ENCODE measurements at places on chromosomes 3 and 15.

- DNase-seq, result no peak
These were observed 35.7 kb upstream of the ABHD17C start for GRCh38 chr15:80659375-80659774.

DNA sequence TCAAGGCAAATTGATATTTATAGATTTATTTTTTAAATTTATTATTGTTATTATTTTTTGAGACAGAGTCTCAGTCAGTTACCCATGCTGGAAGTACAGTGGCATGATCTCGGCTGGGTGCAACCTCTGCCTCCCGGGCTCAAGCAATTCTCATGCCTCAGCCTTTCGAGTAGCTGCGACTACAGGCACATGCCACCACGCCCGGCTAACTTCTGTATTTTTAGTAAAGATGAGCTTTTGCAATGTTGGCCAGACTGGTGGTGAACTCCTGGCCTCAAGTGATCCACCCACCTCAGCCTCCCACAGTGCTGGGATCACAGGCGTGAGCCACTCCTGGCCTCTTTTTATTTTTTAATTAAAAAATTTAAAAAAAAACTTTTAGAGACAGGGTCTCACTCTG is 19.0 kb downstream of the SPG21 start:
- no peak for DNase-seq

DNA sequence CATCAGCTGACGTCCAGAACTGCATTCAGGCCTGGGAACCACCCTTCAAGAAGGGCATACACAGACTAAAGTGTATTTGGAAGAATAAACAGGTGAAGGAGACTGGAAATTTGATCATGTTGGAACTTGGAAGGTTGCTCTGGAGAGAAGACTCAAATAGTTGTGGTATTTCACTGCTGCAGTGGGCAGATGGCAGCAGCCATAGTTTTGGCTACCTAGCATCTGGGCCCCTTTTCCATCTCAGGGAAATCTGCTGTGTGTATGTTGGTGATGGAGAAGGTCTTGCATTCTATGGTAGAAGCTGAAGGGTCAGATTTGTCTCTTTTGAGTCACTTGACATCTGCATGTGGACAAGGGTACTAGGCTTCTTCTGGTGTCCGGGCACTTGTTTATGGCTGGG is 114.4 kb upstream of the FGF7 start:
- no peak for DNase-seq

DNA sequence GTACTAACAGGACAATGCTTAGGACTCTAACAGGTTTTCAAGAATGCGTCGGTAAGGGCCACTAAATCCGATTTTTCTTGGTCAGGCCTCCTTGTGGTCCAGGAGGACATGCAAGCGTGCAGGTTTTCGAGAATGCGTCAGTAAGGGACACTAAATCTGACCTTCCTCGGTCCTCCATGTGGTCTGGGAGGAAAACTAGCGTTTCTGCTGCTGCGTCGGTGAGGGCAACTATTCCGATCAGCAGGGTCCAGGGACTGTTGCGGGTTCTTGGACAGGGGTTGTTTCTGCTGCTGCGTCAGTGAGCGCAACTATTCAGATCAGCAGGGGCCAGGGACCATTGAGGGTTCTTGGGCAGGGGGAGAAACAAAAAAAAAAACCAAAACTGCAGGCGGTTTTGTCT is 7.8 kb upstream of the UBP1 start:
- no peak for DNase-seq

- DNase-seq, result no peak
These were observed 89.0 kb upstream of the PFN2 start for GRCh38 chr3:150059729-150060128.

- no peak for DNase-seq
These were observed 261.8 kb upstream of the GOLGA6L4 start for GRCh38 chr15:83973816-83974215.

DNA sequence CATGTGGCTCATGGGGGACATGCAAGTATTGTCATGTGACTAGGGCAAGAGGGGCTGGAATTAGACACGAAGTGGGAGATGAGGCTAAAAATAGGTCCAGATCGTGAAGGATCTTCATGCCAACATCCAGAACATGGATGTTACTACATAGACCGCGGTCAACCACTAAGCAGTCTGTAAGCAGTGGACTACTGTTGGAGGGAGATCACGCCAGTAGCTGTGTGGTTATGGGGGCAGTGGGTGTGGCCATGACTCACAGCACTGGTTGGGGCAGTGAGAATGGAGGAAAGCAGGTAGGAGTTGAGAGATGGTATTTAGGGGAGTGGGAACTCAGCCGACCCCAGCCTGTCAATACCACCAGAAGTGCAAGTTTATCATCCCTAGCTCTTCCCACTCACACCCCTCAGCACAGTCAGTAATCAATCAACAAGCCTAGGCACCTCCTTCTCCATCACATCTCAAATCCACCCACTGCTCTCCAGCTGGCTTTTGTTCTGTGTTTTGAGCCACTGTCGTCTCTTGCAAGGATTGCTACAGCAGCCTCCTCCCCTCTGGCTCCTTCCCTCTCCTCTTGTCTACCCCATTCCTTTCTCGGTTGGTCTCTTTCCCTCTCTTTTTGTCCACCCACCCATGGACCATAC is 107.2 kb upstream of the ABHD17C start:
- DNase-seq, result no peak

DNA sequence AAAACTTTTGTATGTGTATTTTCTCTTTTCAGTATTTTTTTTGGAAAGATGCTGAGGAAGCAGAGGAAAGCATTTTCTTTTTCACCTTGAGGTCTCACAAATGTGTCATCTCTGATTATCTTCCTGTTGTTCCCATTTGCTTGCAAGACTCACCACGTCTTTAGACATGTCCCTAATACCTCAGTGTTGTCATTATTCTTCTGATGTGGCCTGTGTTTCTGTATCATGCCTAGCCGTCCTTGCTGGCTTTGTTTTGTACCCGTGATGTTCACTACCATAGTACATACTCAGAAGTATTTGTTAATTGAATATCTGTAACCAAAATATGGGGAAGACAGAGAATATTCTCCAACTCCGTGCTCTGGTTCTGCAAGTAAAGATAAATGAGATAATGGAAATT is 5.0 kb upstream of the P2RY14 start:
- DNase-seq, result no peak

- DNase-seq, result no peak
These were observed 4.0 kb downstream of the FBXL22 start for GRCh38 chr15:63601026-63601703.

GRCh38 chr3:107082527-107082926 is 294.7 kb upstream of the CCDC54 start:
- no peak for DNase-seq

- no peak for DNase-seq
These were observed 658.0 kb upstream of the GOLIM4 start for GRCh38 chr3:168753724-168754123.

GRCh38 chr3:148698190-148698810 is 597 bp downstream of the AGTR1 start:
- no peak for DNase-seq

- DNase-seq, result no peak
These were observed 269.5 kb downstream of the ZBTB20 start for GRCh38 chr3:114877378-114878113.

GRCh38 chr3:138609898-138610266 is 1.3 kb downstream of the FAIM start:
- DNase-seq, result no peak

- no peak for DNase-seq
These were observed 378.7 kb upstream of the ATP11B start for GRCh38 chr3:182414586-182414985.

DNA sequence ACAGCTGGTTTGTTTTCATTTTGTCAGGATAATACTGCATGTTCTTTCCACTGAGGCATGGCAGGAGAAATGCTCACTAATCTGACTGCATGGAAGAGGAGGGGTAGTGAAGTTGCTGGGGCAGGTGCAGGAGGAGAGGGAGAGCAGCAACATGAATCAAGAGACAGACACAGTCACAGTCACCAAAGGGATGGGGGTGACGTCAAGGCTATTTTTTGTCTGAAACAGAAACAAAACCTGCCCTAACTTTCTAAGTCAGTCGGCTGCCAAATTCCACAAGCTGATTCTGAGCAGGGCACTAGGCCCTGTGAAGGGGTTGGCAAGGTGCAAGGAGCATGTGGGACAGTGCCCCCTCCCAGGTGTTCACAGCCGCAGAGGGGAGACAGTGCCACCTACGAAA is 186.6 kb upstream of the NSMCE3 start:
- no peak for DNase-seq

DNA sequence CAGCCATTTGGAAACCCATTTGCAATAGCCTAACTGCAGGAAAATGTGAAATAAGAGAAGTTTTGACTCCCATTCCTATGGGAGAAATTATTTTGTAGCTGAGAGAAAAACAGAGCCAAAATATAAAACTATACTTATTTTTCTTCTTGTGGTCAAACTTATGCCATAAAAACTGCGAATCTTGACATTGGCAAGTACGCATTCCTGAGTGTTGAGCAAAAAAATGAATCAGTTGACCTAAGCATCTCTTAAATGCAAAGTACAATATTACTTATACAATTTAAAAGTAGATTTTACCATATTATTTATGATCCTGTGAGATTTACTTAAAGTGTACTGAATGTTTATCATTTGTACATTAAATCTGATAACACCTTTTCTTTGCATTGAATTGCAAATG is 50.1 kb upstream of the CMC1 start:
- DNase-seq, result no peak

DNA sequence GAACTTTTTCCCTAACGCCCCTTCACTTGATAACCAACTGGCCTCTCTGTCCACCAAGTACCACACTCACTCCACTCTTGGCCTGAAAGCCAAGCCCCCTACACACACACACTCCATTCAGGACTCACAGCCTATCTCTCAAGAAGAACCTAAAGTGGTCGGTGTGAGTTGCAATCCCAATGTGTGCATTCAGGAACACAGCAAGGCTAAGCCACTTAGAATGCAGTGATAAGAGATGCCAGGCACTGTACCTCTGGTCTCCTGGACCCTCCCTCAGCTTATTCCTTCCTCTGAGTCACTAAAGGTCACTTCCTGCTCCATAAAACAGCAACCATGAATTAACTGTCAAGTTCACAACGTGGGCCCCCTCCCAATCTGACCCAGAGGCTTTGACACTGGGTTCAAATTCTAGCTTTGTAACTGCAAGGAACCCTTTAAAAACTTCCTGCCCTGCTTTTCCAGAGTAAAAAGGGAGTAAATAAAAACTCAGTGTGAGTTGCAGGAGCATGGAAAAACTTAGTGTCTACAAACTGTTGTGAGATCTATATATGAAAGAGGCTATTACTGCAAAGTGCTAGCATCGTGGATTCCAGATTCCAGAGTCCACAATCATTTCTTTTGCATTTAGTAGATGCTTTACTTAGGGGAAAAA is 17.6 kb upstream of the KCNMB3 start:
- no peak for DNase-seq

Measured in stimulated activated CD4-positive, alpha-beta T cell treated with anti-CD3 and anti-CD28 coated beads, TNF-alpha, amount 100 ng/mL, for 48 hours (primary cell).